ENCODE measurements at places on chromosomes 12 and 14. TPM values are rescaled to one million over a fixed set of nuclear protein-coding genes. Genes with fewer than 3 reads are reported as not detected.
A peak's percentile ranks its signal among the peaks of the same experiment; 100 is the strongest.

DNA sequence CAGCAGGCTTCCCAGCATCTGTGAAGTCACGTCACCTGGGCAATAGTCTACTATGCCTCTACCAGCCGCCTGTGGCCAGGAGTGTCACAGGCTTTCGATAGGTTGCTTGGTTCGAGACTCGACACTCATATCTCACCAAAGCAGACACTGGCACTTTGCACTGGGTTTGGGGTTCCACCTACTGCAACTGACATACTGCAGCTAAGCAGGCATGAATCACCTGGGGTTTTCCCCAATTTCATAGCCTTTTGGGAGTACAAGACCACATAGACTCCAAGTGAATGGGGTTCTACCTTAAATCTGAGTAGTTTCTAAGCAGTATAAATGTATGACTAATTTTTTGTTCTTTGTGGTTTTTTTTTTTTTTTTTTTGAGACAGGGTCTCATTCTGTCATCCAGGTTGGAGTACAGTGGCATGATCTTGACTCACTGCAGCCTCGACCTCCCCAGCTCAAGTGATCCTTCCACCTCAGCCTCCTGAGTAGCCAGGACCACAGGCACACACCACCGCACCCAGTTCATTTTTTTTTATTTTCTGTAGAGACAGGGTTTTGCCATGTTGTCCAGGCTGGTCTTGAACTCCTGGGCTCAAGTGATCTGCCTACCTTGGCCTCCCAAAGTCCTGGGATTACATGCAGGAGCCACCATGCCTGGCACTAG lies 32.1 kb downstream of the DMAC2L start:
- peak; percentile 18 for DNase-seq

- DNase-seq, result no peak
Measured at GRCh38 chr12:25746131-25746530, 193.0 kb upstream of the LMNTD1 start.

GRCh38 chr12:53334822-53335221 lies 1.3 kb downstream of the SP7 start:
- no peak for DNase-seq

DNA sequence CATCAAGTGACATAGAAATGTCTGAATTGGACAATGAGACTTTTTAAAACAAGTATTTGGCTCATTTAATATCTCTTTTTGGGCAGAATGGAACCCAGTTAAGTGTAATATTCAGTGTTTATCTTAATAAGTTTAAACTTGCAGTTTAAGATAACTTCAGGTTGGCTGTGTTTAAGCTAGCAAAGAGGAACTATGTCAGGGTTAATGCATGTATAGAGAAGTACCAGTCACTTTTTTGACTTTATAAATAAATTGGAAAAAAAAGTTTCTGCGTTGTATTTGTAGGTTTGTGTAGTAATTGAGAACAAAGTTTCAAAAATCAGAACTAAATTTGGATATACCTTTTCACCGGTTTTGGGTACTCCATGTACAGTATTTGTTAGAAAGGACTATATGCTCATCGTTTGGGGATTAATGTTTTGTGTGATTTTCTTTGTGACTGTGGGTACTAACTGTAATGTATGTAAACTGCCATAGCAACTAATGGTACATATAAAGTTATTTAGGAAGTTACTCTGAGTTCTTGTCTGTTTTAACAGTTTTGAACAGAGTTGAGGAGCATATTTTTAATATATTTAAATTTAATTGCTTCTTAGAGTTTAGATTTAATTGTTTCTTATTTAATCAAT lies 4.5 kb downstream of the HMGA2 start:
- peak; percentile 34 for DNase-seq

DNA sequence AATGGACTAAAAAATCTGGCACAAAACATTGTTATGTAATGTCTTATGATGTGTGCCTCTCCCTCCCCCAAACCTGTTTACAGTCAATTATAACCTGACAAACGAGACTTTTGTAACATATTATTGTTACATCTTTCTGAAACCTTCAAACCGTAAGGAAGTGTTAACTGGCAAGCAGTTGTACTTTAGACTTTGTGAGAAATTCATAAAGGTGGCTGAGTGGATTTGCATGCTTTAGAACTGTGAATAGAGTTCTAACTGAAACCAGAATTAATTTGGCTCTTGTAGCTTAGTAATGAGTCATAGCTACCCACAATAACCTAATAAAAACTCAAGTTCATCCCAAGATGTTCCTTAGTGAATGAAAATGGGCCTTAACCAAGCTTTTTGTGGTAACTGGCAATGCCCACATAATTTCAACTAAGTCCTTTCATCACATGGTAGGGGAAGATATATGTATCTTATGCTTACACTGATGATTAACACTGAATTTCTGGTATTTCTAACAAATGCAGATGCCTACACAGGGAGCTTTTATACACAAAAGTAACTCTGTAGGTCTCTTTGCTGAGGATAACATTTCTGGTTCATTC lies 29.7 kb downstream of the RAD9B start:
- DNase-seq, result peak; percentile 78

DNA sequence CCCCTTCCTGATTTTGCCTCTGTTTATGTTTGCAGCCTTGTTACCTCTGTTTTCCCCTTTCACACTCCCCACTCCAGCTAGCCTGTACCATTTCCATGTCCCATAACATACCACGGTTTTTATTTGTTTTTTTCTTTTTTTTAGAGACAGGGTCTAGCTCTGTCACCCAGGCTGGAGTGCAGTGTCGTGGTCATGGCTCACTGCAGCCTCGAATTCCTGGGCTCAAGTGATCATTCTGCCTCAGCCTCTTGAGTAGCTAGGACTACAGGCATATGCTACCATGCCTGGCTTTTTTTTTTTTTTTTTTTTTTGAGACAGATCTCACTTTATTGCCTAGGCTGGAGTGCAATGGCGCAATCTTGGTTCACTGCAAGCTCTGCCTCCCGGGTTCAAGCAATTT lies 18.4 kb upstream of the SAMD4A start:
- no peak for DNase-seq

The RASSF9 gene
- 0.32 TPM for total RNA-seq

The MYO1H gene
- not detected for total RNA-seq

DNA sequence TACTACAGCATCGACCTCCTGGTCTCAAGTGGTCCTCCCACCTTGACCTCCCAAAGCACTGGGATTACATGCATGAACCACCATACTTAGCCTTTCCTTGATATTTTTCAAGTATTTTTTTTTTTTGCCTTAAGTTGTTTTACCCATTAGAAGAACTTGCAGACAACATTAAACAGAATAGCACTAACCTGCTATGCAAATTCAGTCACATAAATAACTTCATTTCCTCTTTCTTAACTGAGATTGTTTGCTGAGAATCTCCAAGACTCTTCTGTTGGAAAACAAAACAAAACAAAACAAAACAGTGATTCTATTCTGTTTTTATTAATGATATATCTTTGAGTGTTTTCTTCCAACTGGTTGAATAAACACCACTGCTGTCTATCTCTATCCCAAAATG lies 115.9 kb upstream of the IFNG-AS1 start:
- no peak for DNase-seq

The CDCA3 gene
- total RNA-seq, result 18.4 TPM

The RERG gene
- 0.64 TPM for total RNA-seq

The SNX6 gene
- 233 TPM for total RNA-seq

- no peak for DNase-seq
Measured at GRCh38 chr14:100669011-100669412, 57.7 kb upstream of the DLK1 start.

GRCh38 chr14:85601246-85601645 lies 71.3 kb downstream of the FLRT2 start:
- no peak for DNase-seq

- DNase-seq, result no peak
Measured at GRCh38 chr12:102708108-102708507, 208.9 kb downstream of the PAH start.

- DNase-seq, result peak; percentile 95
Measured at GRCh38 chr12:110314308-110314707, 33.3 kb downstream of the ATP2A2 start.

GRCh38 chr12:14514946-14515345 lies 52.7 kb downstream of the PLBD1 start:
- peak; percentile 34 for DNase-seq

DNA sequence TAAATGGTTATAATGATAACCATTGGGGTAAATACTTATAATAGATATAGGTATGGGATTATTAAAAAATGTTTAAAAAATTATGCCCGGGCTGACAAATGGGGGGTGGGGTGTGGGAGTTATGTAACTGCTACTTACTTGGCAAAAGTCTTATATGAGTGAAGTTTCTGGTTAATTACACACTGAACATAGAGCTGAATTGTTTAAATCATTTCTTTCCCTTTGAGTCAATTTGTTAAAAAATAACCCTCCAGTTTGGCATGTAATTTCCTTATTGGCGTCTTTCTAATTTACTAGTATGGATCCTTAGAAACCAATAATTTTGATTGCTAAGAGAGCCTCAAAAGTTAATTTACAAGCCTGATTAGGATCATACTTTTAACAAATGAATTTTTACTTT lies 16.7 kb downstream of the PAH start:
- no peak for DNase-seq

GRCh38 chr12:3600039-3600720 lies 109.2 kb downstream of the PRMT8 start:
- DNase-seq, result no peak

- no peak for DNase-seq
Measured at GRCh38 chr12:20931894-20932293, 121.4 kb downstream of the SLCO1B3 start.

DNA sequence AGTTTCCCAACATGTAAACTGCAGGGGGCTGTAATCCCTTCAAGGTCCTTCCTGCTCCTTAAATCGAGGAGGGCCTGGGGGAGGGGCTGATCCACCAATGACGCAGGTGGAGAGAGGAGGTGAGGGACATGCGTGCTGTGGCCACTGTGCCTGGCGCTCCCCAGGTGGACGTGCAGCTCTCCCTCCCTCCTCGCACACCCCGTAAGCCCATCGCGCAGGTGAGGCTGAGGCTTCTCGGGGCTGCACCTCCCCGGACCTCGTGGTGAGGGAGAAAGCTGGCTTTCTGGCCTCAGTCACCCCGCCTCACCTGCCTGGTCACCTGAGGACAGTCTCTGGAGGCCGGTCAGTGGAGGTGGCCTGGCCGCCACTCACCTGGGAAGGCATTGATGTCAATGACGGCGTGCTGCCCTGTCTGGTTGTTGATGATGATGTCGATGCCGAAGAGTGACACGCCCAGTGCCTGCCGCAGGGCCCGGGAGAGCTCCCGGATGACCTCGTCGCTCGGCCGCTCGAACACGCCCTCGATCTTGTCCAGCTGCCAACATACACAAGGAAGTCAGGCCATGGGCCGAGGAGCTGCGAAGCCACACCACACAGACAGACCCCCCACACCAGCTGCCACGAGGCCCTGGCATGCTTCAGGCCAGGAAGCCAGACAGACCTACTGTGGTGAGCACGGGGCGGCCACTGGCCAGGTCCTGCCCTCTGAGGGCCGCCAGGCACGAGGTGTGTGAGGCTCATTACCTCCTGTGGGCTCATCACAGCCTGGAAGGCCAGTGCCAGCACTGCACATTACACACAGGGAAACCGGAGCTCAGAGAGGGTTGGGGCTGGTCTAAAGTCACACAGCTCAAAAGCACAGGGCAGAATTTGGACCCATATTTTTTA lies 23.3 kb downstream of the CHGA start:
- DNase-seq, result peak; percentile 34

The KITLG gene
- total RNA-seq, result 13.8 TPM

GRCh38 chr12:45914090-45914489 lies 76.3 kb downstream of the SCAF11 start:
- DNase-seq, result peak; percentile 58

DNA sequence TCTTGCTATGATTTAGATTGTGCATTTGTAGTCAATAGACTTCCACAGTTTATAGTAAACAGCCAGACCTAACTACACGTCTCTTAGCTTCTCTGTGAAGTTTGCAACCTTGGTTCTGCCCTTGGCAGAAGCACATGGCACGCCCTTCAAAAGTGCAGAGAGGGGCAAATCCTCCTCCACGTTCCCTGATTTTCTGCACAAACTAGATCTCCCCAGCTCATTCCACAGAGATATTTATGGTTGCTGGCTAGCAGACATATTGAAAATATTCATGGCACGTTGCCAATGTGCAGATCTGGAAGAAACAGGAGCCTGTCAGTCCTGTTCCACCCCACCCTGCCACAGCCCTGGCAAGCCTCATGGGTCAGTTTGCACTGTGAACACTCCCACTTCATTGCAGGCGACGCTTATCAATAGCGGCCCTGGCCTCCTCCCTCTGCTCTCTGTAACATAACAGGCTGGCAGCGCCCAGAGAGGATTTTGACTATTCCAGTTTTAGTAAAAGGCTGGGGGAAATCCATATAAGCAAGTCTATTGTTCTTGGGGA lies 6.5 kb upstream of the LGALS3 start:
- DNase-seq, result no peak

DNA sequence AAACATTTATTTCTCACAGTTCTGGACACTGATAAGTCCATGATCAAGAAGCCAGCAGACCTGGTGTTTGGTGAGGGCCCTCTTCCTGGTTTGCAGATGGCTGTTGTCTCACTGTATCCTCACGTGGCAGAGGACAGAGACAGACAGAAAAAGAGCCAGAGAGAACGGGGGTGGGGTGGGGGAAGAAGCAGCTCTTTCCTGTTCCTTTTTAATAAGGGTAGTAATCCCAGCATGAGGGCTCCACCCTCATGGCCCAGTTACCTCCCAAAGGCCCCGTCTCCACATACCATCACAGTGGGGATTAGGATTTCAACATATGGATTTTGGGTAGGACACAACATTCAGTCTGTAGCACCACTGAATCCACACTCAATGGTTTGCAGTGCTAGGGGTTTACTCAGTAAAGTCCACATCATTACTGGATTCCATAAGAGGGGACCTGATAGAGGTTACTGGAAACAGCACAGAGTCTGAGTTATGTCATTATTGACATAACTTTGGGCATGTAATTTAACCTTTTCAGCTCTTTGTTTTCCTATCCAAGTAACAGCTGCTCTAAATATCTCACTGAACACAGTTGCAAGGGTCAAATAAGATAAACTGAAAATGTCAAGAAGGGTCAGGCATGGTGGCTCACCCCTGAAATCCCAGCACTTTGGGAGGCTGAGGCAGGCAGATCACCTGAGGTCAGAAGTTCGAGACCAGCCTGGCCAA lies 53.2 kb downstream of the RPAP3 start:
- DNase-seq, result peak; percentile 16

DNA sequence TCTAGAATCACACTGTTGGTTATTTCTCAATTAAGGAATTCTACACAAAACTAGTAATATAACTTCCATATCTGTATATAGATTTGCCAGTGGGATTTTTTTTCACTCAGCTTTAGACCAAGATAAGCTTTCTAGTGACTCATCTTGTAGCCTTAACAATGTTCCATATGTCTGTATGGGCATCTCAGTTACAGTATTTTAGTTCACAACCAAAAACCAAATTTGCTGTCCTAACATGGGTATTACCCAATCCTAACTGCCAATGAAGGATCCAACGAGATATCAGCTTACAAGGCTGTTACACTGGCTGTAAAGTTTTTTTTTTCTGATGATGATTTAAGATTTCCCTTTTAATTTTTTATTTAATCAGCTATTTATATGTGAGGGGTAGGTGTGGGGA lies 31.5 kb upstream of the KRR1 start:
- peak; percentile 75 for DNase-seq

The PSMC1 gene
- 88.3 TPM for total RNA-seq

The ADAM21 gene
- 0.43 TPM for total RNA-seq

The DCAF5 gene
- 24.2 TPM for total RNA-seq

- no peak for DNase-seq
Measured at GRCh38 chr12:129185855-129186254, 332.6 kb downstream of the GLT1D1 start.

The MUCL1 gene
- total RNA-seq, result not detected

GRCh38 chr12:130813949-130814348 lies 25.1 kb downstream of the STX2 start:
- DNase-seq, result no peak
